Endothelial cell of umbilical vein (primary cell): ENCODE measurements at places on chromosomes 4 and X. TPM values are rescaled to one million over a fixed set of nuclear protein-coding genes. Genes with fewer than 3 reads are reported as not detected.

The PRSS12 gene
- 0.23 and 0.55 TPM in 2 replicates for total RNA-seq

The RIPPLY1 gene
- not detected in 2 replicates for total RNA-seq

The GABRG1 gene
- not detected in 2 replicates for total RNA-seq

The KLB gene
- not detected in 2 replicates for total RNA-seq

The C1QTNF7 gene
- not detected in 2 replicates for total RNA-seq

The EPGN gene
- total RNA-seq = 1.2 TPM in 1 of 2 replicates, not detected in the other

The LRAT gene
- not detected in 2 replicates for total RNA-seq

The FRG2 gene
- total RNA-seq = not detected in 2 replicates

The EGF gene
- total RNA-seq = not detected in 2 replicates

The POU4F2 gene
- total RNA-seq = not detected in 2 replicates

The SSX4 gene
- total RNA-seq = not detected in 2 replicates

The ADH1C gene
- total RNA-seq = not detected in 2 replicates

The CCDC110 gene
- 0.28 and 0.71 TPM in 2 replicates for total RNA-seq

The CXCL10 gene
- total RNA-seq = not detected in 2 replicates

The CT45A5 gene
- not detected in 2 replicates for total RNA-seq

The FAM9C gene
- total RNA-seq = not detected in 2 replicates

The MAOB gene
- total RNA-seq = not detected in 2 replicates

The APELA gene
- not detected in 2 replicates for total RNA-seq

The SPP1 gene
- not detected in 2 replicates for total RNA-seq

The XAGE5 gene
- total RNA-seq = not detected in 2 replicates

The SMR3B gene
- total RNA-seq = not detected in 2 replicates

The MAGEC3 gene
- total RNA-seq = not detected in 2 replicates

The FRMD7 gene
- total RNA-seq = not detected in 2 replicates

The RTL3 gene
- total RNA-seq = not detected in 2 replicates

The ADAM29 gene
- total RNA-seq = not detected in 2 replicates

The HOPX gene
- total RNA-seq = 0.62 and 5.8 TPM in 2 replicates

The MAGEA3 gene
- not detected in 2 replicates for total RNA-seq

The TNIP3 gene
- 0.14 TPM in 1 of 2 replicates, not detected in the other for total RNA-seq

The CFAP299 gene
- not detected in 2 replicates for total RNA-seq

The TCP11X2 gene
- total RNA-seq = not detected in 2 replicates

The DOK7 gene
- not detected in 2 replicates for total RNA-seq

The DIPK2B gene
- total RNA-seq = 74.8 and 106 TPM in 2 replicates

The GPRIN3 gene
- 2.2 and 2.4 TPM in 2 replicates for total RNA-seq

The RADX gene
- 0.09 TPM in 1 of 2 replicates, not detected in the other for total RNA-seq

The CACNA1F gene
- total RNA-seq = not detected in 2 replicates
